GDM1 (cell line): ENCODE measurements at places on chromosomes 7 and 10.

DNA sequence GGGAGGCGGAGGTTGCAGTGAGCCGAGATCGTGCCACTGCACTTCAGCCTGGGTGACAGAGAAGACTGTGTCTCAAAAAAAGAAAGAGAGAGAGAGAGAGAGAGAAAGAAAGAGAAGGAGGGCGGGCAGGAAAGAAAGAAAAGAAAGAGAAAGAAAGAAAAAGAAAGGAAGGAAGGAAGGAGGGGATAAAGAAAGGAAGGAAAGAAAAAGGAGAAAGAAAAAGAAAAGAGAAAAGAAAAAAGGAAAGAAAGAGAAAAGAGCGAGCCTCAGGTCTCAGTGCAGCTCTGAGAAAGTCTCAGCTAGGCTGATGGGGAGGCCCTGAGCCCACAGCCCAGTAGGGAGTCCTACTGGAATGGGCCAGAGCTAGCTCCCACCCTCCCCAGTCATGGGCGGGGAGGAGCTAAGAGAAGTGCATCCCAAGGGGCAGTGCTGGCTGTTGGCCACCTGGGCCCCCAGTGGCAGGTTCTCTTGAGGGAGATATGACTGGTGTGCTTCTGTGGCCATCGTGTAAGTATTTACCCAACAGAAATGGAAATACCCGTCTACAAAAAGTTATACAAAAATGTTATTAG lies 69.3 kb downstream of the ABRAXAS2 start:
- no peak for DNase-seq

DNA sequence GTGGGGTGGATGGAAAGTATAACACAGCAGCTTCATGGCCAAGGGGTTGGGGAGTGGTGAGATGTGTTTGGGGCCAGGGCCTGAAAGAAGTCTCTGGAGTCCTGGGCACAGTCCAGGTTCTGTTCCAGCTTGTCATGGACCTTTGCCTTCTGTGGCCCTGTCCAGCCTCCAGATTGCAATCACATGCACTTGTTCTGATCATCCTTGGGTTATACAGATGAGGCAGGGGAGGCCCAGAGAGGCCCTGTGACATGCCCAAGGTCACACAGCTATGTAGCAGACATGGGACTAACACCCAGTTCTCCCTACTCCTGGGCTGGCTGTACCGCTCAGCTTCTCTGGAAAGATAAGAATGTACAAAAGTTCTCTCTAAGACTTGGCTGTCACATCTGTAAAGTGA lies 11.7 kb downstream of the VWA2 start:
- no peak for DNase-seq

- no peak for DNase-seq
Measured at GRCh38 chr7:74203956-74204618, 5.7 kb upstream of the LAT2 start.

GRCh38 chr10:53528974-53529373 lies 756.4 kb upstream of the MBL2 start:
- DNase-seq = no peak

DNA sequence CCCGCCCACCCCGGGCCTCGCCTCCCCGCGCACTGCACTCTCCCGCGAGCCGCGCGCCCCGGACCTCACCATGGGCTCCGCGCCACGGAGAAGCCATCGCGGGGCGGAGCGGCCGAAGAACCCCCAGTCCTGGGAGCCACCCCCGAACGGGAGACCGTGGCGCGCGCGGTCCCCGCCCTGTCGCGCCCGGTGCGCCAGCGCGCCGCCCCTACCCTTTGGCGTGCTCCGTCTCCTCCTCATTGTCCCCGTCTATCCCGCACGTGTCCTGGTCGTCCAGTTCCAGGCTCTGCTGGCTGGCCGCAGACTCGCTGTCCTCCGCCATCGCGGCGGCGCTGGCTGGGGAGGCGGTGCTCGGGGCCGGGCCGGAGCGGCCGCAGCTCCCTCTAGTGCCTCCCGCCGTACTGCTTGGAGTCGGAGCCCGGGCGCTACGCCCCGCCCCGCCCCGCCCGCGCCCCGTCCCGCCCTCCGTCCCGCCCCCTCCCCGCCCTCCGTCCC lies at the start of gene NMT2:
Gene NMT2 (minus strand): TSS at position 403 of the 495 bp plus-strand sequence. CDS start 81 bp downstream, at position 322.
- no peak for DNase-seq

- DNase-seq = no peak
Measured at GRCh38 chr10:29784175-29784773, 149.5 kb upstream of the SVIL start.

GRCh38 chr7:20350518-20350951 lies 19.8 kb downstream of the ITGB8 start:
- DNase-seq = no peak

DNA sequence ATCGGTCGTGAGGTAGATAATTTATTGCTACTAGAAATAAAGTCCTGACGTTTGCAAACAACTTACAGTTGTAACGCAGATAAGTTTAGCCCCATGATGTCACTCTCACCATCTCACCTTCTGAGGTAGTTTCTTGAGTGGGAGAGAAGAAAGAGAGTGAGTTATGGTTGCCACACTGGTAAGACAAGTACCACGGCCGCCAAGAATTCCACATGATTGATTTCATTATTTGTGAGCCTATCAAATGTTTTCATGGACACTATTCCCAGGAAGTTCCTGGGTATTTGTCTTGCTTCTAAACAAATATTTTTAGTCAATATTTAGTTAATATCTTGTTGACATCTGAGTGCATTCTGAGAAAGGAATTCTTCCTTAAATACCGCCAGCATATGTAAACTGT lies 339.4 kb upstream of the KIAA1217 start:
- no peak for DNase-seq

DNA sequence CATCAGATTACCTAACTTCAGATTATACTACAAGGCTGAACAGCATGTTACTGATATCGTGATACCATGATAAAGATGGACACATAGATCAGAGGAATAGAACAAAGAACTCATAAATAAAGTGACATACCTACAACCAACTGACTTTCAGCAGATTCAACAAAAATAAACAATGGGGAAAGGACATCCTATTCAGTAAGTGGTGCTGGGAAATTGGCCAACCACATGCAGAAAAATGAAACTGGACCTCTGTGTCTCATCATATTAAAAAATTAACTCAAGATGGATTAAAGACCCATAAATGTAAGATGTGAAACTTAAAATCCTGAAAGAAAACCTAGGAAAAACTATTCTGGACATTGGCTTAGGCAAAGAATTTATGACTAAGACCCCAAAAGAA lies 158.6 kb downstream of the ZEB1 start:
- DNase-seq = no peak

DNA sequence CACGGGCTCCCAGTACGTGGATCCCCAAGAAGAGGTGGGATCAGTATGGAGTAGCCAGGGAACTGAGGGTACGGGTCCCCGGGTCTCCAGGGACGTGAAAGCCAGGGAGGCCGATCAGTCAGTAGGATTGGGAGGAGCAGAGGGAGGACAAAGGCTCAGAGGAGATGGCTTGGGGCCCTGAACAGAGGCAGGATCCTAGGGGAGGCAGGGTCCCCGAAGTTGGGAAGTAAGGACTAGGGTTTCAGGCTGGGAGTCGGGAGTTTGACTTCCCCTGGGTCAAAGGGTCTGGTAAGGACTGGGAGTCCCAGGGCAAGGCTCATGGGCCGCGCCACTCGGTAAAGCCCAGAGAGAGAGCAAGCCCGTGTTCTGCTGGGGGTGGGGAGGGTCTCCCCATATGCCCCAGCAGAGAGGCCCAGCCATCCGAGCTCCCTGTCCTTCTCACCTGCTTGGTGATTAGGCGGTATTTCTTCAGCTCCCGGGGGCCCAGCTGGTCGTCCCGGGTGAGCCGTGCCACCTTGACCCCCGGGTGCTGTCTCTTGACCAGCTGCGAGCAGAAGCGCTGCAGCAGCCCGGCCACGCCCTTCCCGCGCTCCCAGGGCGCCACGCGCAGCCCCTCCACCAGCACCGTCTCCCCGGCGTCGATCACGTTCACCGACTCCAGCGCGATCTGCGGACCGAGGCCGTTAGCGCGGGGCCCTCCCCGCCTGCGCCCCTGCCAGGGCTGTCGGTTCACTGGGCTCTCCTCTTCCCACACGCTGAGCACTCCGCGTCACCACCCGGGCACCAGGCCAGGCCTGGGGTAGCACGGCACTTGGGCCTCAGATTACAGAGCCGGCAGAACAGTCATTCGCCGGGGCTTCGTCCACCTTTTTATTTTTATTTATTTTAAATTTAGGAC lies 7.0 kb downstream of the NAT16 start:
- no peak for DNase-seq

DNA sequence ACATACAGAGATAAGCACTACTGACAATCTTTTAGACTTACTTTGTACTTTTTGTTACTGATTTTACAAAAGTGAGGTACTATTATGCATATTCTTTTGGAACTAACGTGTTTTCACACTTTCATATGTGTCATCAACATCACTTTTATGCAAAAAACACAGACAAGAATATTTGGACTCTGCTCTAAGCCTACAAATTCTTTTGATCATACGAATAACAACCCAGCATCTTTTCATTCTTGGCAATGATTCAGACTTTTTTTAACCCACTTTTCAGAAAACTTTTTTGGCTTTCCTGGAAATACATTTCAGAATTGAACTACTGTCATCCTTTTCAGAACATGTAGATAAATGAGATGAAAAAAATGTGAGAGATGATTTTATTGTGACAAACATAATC lies 30.2 kb downstream of the USP6NL start:
- no peak for DNase-seq

DNA sequence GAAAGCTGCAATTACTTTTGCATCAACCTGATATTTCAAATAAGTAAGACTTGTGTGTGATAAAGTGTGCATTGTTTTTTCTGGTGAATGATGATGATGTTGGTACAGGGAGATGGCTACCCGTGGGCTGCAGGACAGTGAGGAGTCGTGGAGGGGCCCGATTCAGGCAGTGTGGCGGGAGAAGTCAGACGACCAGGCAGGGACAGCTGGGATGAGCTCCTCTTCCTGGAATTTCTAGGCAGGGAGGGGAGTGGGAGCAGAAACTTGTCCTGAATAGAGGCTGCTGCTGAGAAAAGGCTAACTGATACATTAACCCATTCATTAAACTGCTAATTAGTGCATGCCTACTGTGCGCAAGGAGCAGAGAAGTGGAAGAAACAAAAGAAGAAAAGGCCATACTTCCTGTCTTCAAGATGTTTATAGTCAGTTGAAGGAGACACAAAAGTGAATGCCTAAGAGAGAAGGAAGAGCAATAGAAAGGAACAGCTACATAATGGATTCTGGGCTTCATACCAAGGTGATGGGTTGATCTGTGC lies 9.3 kb upstream of the GATAD1 start:
- DNase-seq = no peak

DNA sequence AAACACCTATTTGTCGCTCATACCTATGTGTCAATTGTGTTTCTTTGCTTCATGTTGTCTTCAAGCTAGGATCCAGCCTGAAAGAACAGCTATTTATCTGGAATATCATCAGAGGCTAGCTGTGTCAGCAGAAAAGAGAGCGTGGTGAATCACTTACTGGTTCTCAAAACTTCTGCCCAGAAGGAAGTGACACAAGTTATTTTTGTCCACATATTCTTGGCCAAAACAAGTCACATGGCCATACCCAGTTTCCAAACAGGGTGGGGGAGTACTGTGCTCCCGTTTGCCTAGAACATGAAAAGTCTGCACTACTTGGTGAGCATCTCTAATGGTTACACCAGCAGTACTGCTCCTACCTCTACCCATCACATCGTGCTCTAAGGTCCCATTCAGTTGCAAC lies 160.9 kb upstream of the CSTF2T start:
- no peak for DNase-seq

DNA sequence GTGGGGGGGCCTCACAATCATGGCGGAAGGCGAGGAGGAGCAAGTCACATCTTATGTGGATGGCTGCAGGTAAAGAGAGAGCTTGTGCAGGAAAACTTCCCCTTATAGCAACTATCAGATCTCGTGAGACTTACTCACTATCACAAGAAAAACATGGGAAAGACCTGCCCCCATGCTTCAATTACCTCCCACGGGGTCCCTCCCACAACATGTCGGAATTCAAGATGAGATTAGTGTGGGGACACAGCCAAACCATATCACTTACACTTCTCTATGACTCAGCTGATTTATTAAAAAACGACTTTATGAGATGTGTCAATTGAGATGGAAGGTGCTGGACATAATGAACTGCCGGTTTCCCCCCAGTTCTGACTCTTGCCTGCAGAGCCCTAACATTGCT lies 23.8 kb upstream of the CHN2 start:
- no peak for DNase-seq

- no peak for DNase-seq
Measured at GRCh38 chr10:128630787-128631252, 504.6 kb upstream of the MKI67 start.

- peak; percentile 55 for DNase-seq
Measured at GRCh38 chr10:45008524-45009161, 7.9 kb downstream of the ZNF22 start.

DNA sequence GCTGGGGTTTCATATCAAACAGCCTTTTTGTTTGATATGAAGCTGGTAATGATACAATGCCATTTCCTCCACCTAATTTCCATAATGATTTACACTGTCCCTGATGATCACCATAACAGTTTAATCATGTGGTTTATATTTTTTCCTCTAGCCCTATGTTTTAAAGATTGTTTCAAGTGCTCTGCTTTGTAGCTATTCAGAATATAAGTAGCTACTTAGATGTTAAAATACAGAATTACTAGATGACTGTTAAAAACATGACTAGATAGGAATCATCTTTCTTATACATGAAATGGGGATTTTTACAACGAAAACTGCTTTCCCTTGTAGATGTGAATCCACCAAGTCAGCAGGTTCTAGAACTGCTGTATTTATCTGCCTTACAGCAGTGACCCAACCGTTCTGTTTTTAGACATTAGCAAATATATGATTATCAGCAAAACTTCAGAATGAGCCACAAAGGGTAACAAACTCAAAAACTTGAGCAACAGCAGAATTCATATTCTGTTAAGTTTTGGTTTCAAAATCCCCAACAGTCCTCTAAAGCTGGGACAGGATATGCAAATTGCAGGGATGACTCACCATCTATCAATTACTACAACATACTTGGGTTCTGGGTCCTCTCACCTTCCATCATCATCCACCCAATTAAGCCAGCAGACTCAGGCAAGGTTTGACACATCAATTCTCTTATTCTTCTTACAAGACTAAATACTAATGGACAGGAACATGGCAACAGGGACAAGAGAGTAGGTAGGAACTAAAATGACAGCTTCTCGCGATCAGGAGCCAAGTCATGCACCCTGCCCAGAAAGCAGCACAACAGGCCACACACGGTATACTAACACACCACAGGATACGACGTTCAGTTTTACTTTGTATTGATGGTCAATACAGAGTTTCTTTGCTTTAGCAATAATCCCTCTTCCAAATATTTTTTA lies 83.9 kb downstream of the PIP4K2A start:
- DNase-seq = no peak

DNA sequence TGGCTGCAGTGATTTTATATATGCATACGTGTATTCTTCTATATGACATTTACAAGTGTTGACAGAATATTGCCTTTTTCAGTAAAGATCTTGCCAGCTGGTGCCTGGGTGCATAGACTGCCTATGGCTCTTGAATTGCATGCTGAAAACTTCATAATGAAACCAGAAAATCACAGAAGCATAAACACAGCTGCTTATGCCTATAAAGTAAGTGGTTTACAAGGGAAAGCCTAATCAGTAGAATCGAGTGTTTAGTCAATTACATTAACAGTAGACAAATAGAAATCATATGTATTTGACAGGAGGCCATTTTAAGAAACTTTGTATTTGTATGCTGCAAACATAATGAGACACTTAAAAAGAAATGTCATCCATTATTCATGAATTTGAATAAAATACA lies 82.5 kb downstream of the TMEM168 start:
- DNase-seq = no peak

GRCh38 chr7:141154131-141154732 lies 80.4 kb downstream of the TMEM178B start:
- DNase-seq = no peak
